ENCODE measurements at places on chromosomes 1 and 21.
A peak's percentile ranks its signal among the peaks of the same experiment; 100 is the strongest.

DNA sequence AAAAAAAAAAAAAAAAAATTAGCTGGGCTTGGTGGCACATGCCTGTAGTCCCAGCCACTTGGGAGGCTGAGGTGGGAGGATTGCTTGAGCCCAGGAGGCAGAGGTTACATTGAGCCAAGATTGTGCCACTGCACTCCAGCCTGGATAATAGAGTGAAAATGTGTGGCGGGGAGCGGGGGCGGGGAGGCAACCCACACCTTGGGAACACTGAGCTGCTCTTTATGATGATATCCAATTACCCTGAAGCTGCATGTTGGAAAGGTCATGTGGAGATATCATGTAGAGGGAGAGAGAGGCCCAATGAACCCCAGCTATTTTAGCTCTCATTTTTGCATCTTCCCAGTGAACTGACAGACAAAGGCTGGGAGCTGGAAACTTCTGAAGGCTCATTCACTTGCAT lies 48.3 kb upstream of the ZNF648 start:
- DNase-seq, result no peak

DNA sequence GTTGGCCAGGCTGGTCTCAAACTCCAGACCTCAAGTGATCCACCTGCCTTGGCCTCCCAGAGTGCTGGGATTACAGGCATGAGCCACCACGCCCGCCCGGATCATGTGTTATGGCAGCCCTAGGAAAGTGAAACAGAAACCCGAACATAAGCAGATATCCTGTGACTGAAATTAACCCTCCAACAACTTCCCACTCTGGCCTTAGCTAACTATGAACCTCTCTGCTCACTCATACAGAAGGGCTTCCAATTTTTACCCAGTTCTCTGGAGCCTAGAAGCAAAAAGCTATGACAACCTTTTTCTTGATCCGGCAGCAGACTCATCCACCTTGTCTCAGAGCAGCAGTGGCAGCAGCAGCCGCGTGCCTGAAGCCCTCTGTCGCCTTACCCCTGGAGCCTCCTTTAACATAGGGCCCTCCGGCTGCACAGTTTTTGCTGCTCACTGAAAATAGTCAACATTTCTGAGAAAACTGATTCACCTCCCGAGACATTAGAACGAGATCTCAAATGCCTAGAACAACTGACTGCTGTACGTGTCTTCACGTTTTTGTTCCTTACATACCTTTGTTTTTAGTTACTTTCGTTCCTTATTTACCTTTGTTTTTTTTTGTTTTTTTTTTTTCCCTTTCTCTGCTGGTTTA lies 9.3 kb downstream of the CBR1 start:
- DNase-seq, result no peak

- DNase-seq, result no peak
Measured at GRCh38 chr21:42000908-42001307, 9.3 kb downstream of the ZBTB21 start.

- no peak for DNase-seq
Measured at GRCh38 chr1:70017770-70018169, 187.6 kb downstream of the LRRC40 start.

DNA sequence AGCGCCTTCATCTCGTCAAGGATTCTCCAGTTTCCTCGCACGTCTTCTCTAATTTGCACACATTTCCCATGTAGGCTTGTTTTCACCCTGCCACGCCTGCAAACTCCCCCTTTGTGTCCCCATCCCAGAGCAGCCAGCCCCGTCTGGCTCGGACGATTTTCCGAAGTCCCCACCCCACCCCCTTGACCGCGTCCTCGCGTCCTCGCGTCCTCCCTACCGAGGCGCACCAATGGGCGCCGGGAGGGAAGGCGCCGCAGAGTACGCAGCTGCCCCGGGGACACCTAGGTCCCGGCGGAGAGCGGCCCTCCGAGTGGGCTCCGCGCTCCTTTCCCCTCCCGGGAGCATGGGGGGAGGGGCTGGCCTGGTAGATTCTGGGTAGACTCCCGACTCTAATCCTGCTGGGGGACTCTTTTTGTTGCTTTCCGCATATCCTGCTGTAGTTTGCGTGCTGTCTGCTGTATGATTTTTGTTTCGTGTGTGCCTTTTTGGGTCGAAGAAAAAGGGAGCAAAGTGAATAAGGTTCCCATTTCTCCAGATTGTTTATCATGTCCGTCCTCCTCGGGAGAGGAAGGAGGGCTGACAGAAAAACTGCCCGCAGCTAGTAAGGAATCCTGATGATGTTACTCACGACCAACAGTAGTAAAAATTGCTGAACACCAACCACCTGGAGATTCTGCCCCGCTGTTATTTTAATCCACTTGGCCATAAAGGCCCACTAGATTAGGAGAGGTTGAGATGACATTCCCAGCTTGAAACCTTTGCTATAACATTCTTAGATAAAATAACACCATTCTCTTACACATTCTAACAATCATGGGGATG lies 1.5 kb downstream of the CACHD1 start:
- no peak for DNase-seq

GRCh38 chr1:27868932-27869718 lies 3.2 kb upstream of the THEMIS2 start:
- DNase-seq, result no peak

DNA sequence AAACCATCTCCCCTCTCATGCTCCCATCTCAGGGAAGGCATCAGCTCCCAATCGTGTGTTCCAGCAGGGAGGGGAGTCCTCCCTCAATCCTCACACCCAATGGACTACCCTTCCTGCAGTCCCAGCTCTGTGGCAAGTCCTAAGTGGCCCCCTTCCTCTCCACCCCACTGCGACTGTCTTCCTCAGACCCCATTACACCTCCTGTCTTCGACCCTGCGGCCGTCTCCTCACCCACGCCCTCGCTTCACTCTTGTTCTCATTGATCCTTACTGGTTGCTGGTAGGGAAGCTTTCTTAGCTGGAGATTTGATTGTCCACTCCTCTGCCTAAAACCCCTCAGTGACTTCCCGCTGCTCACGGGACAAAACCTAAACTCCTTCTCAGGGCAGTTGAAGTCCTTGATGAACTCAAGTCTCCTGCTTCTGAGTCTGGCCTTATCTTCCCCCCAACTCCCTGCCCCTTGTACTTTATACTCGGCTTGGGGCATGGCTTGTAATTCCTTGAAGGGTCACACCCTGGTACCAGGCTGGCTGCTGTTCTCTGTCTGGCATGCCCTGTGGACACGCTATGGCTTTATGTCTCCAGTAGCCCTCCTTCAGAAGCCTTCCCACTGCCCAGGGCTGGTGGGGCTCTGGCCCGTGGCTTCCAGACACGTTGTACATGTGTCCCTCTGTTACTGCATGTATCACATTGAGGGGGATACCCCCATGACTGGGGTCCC lies 2.3 kb upstream of the EPS8L3 start:
- no peak for DNase-seq

GRCh38 chr21:43916691-43917514 lies 51.9 kb downstream of the AGPAT3 start:
- no peak for DNase-seq

DNA sequence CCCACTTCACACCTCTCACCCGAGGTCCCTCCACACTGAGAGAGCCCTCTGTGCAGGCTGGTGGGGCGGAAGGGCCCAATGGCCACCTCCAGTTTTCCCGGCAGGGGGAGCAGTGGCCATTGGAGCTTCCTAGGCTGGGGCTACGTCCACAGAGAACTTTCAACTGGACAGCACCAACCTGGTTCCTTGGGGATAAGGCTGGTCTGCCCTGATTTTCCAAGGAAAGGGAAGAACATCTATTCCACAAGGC lies 20.3 kb upstream of the LAPTM5 start:
- no peak for DNase-seq

GRCh38 chr1:86997538-86997937 lies 83.1 kb downstream of the HS2ST1 start:
- DNase-seq, result no peak

- DNase-seq, result peak; percentile 33
Measured at GRCh38 chr1:3319874-3320245, 134.6 kb upstream of the ARHGEF16 start.

GRCh38 chr1:59967141-59967697 lies 40.6 kb upstream of the CYP2J2 start:
- peak; percentile 60 for DNase-seq

DNA sequence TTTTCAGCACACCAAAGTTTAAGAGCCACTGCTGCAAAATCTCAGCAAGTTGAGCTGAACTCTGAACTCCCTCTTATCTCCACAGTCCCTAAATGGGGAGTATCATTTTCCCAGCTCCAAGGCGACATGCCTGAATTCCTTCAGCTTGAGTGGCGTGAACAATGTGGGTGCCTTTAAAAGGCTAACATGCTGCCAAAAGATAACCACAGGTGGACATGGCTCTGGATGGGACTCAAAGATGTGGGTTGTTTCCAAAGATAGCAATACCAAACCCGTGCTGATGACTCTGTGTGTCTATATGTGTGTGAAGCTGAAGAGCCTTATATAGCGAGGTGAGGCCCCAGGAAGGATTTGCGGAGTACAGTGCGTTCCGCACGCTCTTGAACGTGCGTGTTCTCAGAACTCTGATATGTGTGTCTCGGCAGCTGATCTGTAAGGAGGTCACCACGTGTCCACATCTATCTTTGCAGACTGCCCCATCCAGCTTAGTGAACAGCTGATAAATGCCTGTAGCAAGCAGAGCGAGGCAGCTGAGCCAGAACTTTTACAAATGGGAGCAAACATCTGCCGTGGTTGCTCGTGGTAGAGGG lies 189.2 kb downstream of the DYRK1A start:
- DNase-seq, result no peak

DNA sequence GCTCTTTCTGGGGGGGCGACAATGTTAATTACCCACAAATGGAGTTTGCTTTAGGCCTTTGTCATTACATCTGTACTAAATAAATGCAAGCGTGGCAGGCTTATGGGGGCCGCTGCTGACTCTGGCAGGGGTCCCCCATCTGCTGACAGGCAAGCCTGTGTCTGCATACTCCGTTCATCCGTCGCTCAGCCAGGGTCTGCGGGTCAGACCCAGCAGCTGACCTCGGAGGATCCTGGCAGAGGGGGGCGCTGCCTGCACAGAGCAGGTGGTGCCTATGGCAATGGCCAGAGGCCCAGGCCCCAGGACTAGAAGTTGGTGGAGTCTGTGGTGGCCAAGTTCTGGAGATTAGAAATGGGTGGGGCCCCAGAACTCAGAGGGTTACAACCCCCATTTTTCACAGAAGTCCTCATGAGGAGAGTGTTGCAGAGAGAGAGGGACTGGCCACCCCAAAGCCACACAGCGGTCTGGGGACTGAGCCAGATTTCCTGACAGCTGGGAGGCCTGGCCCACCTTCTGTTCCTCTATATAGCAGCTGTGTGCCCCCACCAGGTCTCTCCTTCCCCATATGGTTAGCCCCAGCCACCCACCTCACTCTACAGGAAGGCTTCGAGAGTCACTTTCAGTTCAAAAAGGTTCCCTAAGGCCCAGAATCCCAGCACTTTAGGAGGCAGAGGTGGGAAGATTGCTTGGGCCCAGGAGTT lies 31.0 kb downstream of the TTC39A start:
- no peak for DNase-seq

DNA sequence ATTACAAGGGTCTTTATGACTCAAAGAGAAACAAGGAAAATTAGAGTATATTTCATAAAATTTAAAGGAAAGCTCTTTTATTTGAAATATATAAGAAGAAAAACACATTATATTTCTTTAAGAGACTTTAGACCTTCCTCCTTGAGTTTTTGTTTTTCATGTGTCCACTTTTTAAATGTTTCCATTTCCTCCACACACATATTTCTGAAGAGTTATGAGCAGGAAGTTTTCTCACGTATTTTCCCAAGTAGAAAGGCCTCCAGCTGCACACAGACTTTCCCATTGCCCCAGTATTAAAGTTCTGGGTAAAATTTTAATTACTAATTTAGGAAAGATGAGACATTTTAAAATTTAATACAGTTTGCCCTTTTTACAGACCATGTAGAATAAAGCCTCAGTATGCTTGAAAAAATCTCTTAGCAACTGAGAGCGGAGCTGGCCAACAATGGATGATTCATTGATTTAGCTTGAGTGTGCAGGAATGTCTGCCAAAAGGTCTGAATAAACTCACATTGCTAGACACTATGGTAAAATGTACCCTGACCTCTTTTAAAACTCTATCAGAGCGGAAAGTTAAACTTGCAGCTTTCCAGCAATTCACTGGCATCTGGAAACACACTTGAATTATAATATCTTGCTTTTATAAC lies 57.9 kb downstream of the DDAH1 start:
- DNase-seq, result no peak

- DNase-seq, result no peak
Measured at GRCh38 chr1:71157715-71158114, 76.9 kb upstream of the ZRANB2 start.

GRCh38 chr1:41240781-41241353 lies 1.2 kb downstream of the SCMH1 start:
- no peak for DNase-seq

- peak; percentile 76 for DNase-seq
Measured at GRCh38 chr1:186374303-186375151, 526 bp downstream of the TPR start.

- no peak for DNase-seq
Measured at GRCh38 chr1:54857141-54857540, 29.9 kb downstream of the DHCR24 start.

- no peak for DNase-seq
Measured at GRCh38 chr21:45550522-45551210, 8.4 kb upstream of the SLC19A1 start.

DNA sequence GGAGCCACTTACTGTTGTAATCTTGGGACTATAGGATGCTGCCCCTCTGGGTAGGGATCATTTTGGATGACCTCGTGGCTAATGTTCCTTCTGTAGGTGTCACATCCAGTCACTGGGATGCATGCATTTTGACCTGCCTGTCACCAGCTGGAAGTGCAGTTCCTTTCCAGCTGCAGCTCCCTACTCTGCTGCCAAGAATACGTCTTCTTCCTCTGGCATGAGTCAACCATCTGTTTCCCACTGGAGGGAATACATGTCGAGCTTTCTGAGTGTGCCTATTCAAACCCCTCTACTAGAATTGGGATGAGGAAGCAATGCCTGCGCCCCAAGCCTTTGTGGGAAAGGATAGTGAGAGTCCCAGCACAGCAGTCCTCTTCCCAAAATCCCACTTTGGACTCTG lies 415.5 kb upstream of the ADAMTS5 start:
- no peak for DNase-seq

DNA sequence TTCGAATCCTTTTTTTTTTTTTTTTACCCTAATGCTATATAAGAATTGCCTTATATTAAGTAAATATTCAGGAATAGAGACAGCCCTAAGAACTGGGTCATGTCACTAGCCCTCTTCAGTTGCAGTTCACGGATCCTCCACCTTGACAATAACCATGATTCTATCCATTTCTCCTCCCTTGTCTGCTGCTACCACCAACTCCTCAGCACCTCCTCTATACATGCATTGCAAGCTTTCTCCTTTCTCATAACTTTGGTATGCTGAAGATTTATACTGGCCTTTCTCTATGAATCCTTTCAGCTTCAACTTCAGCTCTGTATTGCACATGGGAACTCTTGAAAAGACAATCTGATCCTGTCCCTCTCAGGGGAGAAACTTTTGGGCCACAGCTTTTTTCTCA lies 14.3 kb upstream of the DR1 start:
- no peak for DNase-seq
